ENCODE measurements at places on chromosomes 11 and 22.

DNA sequence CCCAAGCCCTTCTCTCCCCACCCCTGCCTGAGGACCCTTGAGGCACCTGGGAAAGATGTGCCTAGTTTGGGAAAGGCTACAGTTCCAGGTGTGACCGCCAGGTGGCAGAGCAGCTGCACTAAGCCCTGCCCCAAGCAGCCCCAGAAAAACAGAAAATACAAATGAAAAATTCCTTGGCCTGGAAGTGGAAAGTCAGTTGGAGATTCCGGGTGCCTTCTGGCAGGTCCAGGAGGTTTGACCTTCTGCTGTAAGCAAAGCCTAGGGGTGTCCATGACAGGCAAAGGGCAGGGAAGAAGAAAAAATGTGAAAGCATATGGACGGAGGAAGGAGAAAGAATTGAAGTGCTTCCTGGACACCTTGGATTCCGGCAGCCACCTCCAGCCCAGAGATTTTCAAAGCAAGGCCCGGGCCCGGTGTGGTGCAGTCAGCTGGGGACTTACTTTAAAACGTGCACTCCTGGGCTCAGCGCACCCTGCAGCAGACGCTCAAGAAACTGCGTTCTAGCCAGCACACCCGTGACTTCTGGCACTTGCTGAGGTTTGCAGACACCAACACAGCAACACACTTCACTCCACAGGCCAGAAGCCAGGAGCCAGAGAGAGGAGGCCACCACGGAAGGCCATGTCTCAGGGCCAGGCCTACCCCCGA is 37.3 kb upstream of the SLC22A12 start:
- peak; percentile 52 for DNase-seq

DNA sequence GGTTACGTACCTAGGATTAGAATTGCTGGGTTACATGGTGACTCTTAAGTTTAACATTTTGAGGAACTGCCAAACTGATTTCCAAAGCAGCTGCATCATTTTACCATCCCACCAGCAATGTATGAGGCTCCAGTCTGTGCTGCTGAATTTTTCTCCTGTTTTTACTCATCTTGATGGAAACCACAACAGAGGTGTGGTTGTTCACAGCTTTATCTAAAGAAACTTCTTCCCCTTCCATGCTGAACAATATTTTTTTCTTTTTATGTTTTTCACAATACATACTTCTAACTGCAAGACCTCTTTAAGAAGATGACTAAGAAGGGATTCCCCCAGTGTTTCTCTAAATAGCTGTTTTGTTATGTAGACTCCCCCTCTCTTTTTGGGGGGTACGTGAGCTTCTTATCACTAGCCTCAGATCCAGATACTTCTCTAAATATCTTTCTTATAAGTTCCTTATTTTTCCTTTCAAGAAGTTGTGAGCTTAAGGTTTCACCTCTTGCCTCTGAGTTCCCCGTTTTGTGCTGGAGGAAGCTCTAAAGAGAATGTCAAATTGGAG is 24.0 kb downstream of the TCP11L1 start:
- DNase-seq, result no peak

GRCh38 chr11:12674936-12675696 is 895 bp downstream of the TEAD1 start:
- DNase-seq, result peak; percentile 20

GRCh38 chr11:124841840-124842239 is 23.4 kb upstream of the ROBO3 start:
- DNase-seq, result no peak

DNA sequence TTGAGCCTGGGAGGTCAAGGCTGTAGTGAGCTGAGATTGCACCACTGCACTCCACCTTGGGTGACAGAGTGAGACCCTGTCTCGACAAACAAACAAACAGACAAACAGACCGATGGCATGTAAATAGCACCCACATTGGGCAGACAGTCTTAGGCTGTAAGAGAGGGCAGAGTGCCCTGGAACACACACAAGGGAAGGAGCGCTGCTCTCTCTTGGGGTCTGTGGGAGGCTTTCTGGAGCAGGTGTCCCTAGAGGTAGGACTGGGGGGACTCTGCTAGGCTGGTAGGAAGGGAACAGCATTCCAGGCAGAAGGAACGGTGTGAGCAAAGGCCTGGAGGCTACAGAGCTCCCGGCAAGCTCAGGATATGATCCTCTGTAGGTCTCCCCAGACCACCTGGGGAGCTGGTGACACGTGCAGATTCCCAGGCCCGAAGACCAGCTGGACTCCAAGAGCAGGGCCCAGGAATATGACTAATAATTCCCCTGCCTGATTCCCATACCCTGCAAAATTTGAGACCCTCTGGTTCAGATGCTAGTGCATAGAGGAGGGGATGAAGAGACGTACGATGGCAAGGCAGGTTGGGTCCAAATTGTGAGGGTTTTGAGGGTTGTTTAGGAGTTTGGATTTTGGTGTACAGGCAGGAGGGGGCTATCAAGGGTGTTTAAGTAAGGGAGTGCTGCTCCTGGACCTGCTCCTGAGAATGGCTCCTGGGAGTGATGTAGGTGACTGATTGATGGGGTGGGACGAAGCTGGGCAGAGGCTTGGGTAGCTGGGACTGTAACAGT is 11.6 kb downstream of the SMIM38 start:
- no peak for DNase-seq

GRCh38 chr11:133078012-133078411 is 454.3 kb downstream of the OPCML start:
- no peak for DNase-seq

GRCh38 chr11:109236696-109237095 is 185.3 kb upstream of the C11orf87 start:
- DNase-seq, result no peak

DNA sequence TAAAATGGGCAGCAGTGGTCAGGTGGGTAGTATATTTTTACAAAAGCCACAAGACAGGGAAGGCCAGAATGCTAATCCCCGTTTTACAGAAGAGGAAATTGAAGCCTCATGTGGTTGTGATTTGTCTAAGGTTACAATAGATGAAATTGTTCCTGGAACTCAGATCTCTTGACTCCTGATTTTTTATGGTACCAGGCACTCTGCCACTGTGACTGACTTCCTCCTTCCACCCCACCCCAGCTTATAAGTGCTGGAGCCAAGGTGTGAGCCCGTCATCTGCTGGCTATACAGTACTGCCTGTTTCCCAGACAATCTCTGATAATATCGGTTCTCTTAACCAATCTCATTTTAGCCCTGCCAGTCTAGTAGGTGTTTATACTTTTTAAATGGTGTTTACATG is 1.9 kb downstream of the SLC5A1 start:
- DNase-seq, result no peak

GRCh38 chr11:126034039-126034932 is 28.4 kb downstream of the CDON start:
- no peak for DNase-seq

GRCh38 chr11:122756417-122756816 is 81.9 kb upstream of the CRTAM start:
- peak; percentile 83 for DNase-seq

GRCh38 chr11:132035766-132036165 is 665.4 kb downstream of the NTM start:
- DNase-seq, result no peak

DNA sequence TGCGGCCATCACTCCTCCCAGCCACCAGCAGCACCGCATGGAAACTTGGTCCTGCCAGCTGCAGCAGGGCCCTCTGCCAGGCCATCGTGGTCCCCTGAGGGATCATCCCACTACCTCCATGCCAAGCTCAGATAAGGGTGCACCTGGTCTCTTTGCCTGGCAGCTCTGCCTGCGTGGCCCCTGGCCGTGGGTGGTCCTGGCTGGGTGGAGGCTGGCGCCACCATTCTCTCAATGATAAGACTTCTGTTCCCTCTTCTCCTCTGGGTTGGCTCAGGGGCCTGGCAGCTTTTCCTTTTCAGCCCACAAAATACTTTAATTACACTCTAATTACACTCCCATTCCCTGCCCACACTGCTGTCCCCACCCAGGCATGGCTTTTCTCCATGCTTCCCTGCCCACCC is 26.8 kb upstream of the TSKU start:
- DNase-seq, result no peak

GRCh38 chr11:70066628-70067027 is 11.5 kb upstream of the ANO1 start:
- no peak for DNase-seq

DNA sequence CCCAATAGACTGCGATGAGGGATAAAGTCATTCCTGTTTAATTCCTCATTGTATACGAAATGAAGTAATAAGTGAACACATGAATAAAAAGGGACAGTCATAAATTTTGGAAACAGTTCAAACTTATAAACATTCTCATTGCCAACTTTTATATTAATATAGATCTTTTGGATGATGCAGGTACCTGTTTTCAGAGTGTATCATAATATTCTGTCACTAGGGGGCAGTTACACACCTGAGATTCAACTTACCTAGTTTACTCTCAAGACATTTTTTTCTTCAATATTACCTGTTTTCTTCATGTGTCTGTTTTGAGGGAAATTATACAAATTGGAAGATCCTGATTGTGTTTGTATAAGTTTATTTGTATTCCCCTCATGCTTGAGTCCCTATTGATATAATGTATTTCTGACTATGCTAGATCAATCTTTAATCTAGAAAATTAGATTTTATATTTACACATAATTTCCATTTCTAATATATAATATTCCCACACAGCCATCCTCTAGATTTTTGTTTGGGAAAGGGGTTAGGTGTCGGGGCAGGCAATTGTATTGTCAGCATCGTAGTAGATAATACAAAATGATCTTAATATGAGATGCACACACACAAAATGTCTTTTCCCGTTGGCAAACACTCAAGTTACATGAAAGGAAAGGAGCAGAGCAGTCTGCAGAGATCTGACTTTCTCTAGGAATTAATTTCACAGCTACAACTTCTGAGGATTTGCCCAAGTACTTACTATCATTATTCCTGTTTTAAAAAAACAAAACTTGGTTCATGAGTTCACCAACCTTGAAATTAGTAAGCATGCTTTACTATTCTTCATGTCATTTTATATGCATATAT is 18.4 kb downstream of the FDX1 start:
- peak; percentile 26 for DNase-seq

DNA sequence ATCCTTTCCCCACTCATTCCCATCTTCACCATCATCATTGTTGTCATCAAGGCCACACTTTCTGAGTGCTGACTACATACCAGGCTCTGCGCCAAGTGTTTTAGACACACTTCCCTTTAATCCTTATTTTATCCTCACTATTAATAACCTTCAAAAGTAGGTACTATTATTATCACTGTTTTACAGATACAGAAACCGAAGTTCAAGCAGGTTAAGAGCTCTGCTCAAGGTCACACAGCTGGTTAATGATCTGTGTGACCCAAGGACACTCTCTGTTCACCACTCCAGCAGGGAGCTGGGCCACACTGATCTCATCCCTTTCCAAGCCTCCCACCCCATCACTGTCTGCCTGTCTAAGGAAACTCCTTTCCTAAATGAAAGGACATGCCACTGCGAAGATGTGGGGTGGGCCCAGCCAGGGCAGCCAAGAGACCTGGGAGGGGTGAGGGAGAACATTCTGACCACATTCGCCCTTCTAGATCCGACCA is 17.2 kb upstream of the TSKU start:
- no peak for DNase-seq

DNA sequence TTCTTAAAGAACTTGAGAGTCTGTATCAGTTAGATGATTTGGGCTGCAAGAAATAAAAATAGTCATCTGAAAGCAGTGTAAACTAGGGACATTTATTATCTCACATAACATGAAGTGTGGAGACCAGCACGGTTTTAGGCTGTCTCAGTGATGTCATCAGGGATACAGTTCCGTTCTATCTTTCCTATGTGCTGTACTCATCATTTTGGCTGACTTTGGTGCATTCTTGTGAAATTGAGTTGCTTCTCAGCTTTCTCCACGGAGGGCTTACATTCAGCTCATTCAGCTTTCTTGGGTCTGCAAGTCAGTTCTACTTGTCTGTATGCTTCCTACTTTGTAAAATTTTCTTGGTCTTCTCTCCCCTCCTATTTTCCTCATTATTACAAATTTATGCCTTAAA is 51.8 kb upstream of the LIN7C start:
- no peak for DNase-seq

GRCh38 chr11:61716478-61717285 is 35.8 kb upstream of the MYRF start:
- no peak for DNase-seq

DNA sequence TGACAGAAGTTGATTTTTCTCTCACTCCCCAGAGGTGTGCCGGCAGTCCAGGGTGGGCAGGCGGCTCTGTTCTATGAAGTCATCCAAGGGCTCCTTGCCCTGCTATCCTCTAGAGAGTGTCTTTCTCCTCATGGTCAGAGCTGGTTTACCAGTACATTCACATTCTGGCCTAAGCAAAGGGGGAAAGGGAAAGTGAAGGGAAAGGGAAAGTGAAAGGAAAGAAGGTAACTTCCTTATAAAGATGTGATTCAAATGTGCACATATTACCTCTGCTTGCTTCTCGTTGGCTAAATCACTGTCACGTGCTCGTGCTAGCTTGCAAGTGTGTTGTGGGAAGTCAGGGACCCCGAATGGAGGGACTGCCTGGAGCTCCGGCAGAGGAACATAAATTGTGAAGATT is 2.9 kb upstream of the HTATIP2 start:
- DNase-seq, result peak; percentile 55
